ENCODE measurements at places on chromosomes 11 and 22. TPM values are rescaled to one million over a fixed set of nuclear protein-coding genes. Genes with fewer than 3 reads are reported as not detected.

GRCh38 chr11:77129842-77130756 is 2.1 kb downstream of the MYO7A start:
- H3K36me3 ChIP-seq, result no peaks in the 10 kb centered on the region
- DNase-seq, result no peak
- H3K4me3 ChIP-seq, result no peak overlapping the region
- peak overlapping the region; percentile 67 for H3K27ac ChIP-seq

DNA sequence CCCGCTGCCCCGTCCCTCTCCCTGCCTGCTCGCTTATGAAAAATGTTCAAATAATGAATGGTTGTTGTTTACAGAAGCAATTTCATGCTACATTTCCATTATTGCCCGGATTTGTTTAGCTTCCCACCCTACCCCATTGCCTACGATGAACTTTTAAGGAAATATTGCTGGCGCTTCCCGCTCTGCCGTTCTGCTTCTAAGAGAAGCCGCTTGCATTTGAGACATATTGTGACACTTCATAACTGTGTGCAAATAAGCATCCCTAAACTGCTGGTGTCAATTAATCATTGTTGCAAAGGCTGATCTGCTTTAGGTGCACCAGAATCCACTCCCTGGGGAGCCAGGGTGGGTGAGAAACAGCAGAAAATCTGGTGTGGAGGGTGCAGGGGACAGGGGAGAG is 52.3 kb upstream of the LMO1 start:
- H3K36me3 ChIP-seq, result no peaks in the 10 kb centered on the region
- H3K27ac ChIP-seq, result no peak overlapping the region
- no peak for DNase-seq
- H3K4me1 ChIP-seq, result no peaks in the 10 kb centered on the region
- H3K27me3 ChIP-seq, result no peaks in the 10 kb centered on the region
- no peak overlapping the region for H3K4me3 ChIP-seq

DNA sequence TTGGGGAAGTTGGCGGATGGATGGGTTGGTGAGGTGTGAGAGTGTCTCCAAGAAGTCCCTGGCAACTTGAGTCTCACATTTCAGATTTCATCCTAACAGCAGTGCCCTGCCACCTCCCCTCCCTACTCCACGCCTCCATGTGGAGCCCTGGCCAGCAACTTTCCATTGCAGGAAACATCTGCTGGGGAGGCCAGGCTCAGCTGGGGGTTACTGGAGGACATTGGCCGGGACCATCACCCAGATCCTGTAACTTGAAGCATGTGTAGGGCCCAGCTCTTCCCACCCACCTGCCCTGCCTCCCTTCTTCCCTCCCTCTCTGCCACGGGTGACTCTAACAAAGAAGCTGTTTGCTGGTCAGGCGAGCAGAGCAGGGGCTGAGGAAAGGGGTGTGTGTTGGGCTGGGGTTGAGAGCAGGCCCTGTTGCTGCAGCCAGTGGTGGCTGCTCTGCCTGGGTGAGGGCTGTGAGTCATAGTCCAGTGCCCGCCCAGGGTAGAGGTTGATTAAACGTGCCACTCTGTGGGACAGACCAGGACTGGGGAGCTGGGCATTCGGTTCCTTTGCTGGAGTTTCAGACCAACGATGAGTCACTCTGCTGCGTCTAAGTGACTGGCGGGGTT is 64.0 kb downstream of the SCN3B start:
- H3K36me3 ChIP-seq, result no peaks in the 10 kb centered on the region
- H3K4me3 ChIP-seq, result no peak overlapping the region
- DNase-seq, result peak; percentile 23
- no peaks in the 10 kb centered on the region for H3K27me3 ChIP-seq
- no peak overlapping the region for H3K27ac ChIP-seq
- H3K4me1 ChIP-seq, result peaks cover 12% of the 10 kb centered on the region

DNA sequence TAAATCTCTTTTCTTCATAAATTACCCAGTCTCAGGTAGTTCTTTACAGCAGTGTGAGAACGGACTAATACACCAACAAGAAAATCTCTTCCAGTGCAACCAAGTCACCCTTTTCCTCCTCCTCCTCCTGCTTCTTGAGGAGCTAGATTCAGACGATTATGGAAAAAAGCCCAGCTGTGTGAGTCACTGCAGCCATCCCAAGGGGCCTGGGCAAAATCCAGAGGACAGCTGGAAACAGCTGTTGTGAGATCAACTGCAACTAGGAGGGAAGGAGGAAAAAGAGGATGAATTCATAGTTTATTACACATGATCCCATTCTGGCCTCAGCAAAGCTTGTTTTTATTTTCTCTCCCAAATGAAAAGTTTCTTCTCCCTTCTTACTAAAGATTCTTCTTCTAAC is 32.9 kb downstream of the RBFOX2 start:
- peak; percentile 82 for DNase-seq
- peaks cover 8% of the 10 kb centered on the region for H3K4me1 ChIP-seq
- no peaks in the 10 kb centered on the region for H3K27me3 ChIP-seq
- no peaks in the 10 kb centered on the region for H3K36me3 ChIP-seq
- H3K27ac ChIP-seq, result peak overlapping the region; percentile 56

DNA sequence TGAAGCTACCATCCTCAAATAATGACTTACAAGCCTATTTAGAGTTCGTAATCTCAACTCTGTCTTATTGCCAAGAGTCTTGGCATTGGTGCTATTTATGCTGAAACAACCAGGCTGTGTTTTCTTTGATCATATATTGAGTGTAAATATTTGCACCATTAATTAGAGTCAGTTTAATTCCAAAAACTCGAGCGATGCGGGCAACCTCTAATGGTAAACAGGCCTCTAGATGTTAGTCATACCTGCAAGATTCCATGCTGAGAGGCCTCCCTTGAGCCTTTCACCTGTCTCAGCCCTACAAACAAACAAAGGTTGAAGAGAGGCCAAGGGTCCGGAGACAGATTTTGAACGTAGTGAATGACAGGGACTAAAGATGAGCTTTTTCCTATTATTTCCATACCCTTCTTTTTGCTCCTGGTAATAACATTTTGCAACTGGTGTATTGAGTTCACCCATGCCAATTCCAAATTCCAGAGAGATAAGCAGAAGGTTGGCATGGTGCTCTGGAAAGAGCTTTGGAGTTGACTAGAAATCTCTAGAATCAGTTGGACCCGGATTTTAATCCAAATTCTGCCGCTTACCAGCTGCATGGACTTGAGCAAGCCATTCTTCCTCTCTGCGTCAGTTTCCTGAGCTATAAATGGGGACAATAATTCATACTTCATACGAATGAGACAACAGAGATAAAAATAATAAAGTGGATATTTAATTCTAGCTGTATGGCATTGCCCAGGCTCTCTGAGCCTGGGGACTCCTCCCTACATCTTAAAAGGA is 99.1 kb upstream of the ANO1 start:
- no peaks in the 10 kb centered on the region for H3K27me3 ChIP-seq
- no peak overlapping the region for H3K4me3 ChIP-seq
- no peak for DNase-seq
- no peak overlapping the region for H3K27ac ChIP-seq
- no peaks in the 10 kb centered on the region for H3K4me1 ChIP-seq

GRCh38 chr11:46778416-46778815 is 59.4 kb downstream of the F2 start:
- no peak overlapping the region for H3K4me3 ChIP-seq
- DNase-seq, result no peak
- no peak overlapping the region for H3K27ac ChIP-seq
- no peaks in the 10 kb centered on the region for H3K36me3 ChIP-seq
- no peaks in the 10 kb centered on the region for H3K27me3 ChIP-seq

Gene CARNS1
- 0.74 TPM for total RNA-seq

Gene GGT5
- 15.0 TPM for total RNA-seq

Gene BTBD18
- 3.1 TPM for total RNA-seq

DNA sequence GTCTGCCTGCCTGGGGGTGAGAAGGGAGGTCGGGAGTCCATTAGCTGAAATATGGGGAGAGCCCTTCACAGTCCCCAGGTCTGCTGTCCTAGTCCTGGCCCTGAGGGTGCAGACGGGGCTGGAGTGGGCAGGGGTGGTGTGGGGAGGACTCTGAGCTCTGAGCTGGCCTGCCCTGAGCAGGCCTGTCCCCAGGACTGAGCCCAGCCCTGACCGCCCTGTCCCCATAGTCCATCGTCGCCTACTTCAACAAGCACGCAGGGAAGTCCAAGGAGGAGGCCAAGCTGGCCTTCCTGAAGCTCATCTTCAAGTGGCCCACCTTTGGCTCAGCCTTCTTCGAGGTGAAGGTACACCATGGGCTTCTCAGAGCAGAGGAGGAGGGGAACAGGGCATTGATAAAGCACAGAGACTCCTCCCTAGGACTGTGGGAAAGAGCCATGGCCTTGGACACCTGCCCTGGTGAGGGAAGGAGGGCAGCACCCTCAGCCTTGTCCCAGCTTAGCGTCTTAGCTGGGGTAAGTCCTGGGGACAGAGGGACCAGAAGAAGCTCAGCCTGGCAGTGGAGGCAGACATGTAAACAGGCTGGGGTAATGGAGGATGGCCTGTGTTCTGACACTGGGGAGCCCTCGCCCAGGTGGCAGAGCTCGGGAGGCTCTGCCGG is 83.7 kb downstream of the MYO7A start:
- no peaks in the 10 kb centered on the region for H3K4me1 ChIP-seq
- H3K36me3 ChIP-seq, result no peaks in the 10 kb centered on the region

Gene CD3G
- total RNA-seq, result 0.99 TPM

- no peaks in the 10 kb centered on the region for H3K4me1 ChIP-seq
- DNase-seq, result no peak
- no peaks in the 10 kb centered on the region for H3K36me3 ChIP-seq
- no peak overlapping the region for H3K4me3 ChIP-seq
- no peak overlapping the region for H3K27ac ChIP-seq
Observed at GRCh38 chr11:78532991-78533390, 41.7 kb downstream of the NARS2 start.

GRCh38 chr22:21606775-21607174 is 23.0 kb downstream of the YDJC start:
- H3K27ac ChIP-seq, result no peak overlapping the region
- no peak overlapping the region for H3K4me3 ChIP-seq
- no peaks in the 10 kb centered on the region for H3K27me3 ChIP-seq

Gene P4HA3
- 4.9 TPM for total RNA-seq

DNA sequence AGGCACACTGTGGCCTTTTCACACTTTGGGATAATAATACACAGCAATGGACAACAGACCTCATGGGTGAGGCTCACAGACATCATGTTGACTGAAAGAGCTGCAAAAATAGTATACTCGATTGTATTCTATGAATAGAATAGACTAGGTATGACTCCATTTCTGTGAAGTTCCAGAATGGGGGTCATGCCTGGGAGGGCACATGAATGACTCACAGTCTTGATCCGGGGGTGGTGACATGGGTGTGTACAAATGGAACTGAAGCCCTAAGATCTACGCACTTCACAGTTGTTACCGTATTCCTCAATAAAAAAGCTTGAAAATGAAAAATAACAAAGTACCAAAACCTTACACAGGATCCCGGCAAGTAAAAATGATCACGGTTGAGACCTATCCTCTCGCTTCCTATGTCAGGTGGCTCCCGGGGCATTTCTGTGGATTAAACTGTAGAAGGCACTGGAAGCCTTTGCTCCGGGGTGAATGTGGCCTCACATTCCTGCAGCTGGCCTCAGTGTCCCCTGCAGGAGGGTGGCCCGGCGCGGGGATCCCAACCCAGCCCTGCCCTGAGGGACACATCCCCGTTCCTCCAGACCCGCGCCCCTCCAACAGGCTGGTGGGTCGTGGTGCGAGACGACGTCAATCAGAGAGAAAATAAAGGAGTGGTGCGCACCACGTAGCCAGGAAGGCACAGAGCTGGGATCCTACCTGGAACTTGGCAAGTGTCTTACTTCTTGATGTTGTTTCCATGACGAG is 75.9 kb downstream of the NECTIN1 start:
- no peak overlapping the region for H3K27ac ChIP-seq
- DNase-seq, result no peak
- H3K4me1 ChIP-seq, result no peaks in the 10 kb centered on the region
- H3K36me3 ChIP-seq, result no peaks in the 10 kb centered on the region
- H3K27me3 ChIP-seq, result no peaks in the 10 kb centered on the region

GRCh38 chr22:50129121-50129736 is 39.4 kb downstream of the MOV10L1 start:
- no peak overlapping the region for H3K4me3 ChIP-seq
- no peaks in the 10 kb centered on the region for H3K4me1 ChIP-seq
- no peak overlapping the region for H3K27ac ChIP-seq

GRCh38 chr11:28347371-28347770 is 239.2 kb downstream of the METTL15 start:
- no peaks in the 10 kb centered on the region for H3K36me3 ChIP-seq
- no peaks in the 10 kb centered on the region for H3K27me3 ChIP-seq
- no peak overlapping the region for H3K27ac ChIP-seq
- no peak for DNase-seq
- no peaks in the 10 kb centered on the region for H3K4me1 ChIP-seq
- H3K4me3 ChIP-seq, result no peak overlapping the region

- H3K27me3 ChIP-seq, result no peaks in the 10 kb centered on the region
- no peaks in the 10 kb centered on the region for H3K36me3 ChIP-seq
- H3K4me1 ChIP-seq, result peaks cover 4% of the 10 kb centered on the region
- peak overlapping the region; percentile 83 for H3K27ac ChIP-seq
Observed at GRCh38 chr22:38657045-38657909, 839 bp downstream of the CBY1 start.

DNA sequence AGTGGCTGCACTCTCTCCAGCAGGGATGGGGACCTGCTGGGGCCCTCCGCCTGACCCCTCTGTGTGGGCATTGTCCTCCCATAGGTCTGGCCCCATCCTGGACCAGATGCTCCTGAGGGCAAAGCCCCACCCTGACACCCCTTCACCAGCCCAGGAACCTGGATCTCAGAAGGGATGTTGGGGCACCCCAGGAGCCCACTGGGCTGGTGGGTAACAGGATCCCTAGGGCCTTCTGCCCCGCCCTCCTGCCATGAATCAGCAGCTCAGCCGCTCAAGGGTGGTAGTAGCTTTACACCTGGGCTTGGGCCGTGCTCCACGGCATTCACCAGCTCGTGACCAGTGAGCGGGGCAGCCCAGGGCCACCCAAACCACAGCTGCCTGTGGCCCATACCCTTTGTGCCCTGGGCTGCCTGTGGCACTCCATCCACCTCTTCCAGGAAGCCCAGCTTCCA is 1.0 kb upstream of the MAPK12 start:
- no peaks in the 10 kb centered on the region for H3K36me3 ChIP-seq
- H3K27me3 ChIP-seq, result no peaks in the 10 kb centered on the region
- no peak overlapping the region for H3K27ac ChIP-seq
- peaks cover 14% of the 10 kb centered on the region for H3K4me1 ChIP-seq

Gene AQP11
- total RNA-seq, result 16.0 TPM

DNA sequence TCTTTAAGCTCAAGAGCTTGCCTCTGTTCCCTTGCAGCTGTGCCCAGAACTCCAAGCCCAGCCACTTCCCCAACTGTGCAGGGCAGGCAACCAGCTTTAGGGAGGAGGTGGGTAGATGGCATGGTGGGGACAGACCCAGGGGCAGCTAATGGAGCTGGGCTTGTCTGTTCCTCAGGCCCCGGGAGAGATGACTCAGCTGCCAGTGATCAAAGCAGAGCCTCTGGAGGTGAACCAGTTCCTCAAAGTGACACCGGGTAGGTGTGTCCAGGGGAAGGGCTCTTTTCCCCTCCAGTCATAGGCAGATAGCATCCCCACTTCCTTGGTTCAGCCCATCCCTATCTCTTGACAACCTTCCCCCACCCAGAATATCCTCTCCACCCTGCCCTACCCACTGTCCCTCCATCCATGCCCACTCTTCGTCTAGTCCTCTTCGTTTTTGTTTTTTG is 32.4 kb downstream of the CREB3L1 start:
- no peak for DNase-seq
- no peaks in the 10 kb centered on the region for H3K27me3 ChIP-seq
- H3K27ac ChIP-seq, result no peak overlapping the region
- no peaks in the 10 kb centered on the region for H3K4me1 ChIP-seq
- H3K4me3 ChIP-seq, result no peak overlapping the region
- H3K36me3 ChIP-seq, result no peaks in the 10 kb centered on the region

GRCh38 chr11:34728609-34729008 is 107.7 kb downstream of the EHF start:
- no peak overlapping the region for H3K4me3 ChIP-seq
- H3K4me1 ChIP-seq, result no peaks in the 10 kb centered on the region
- no peaks in the 10 kb centered on the region for H3K36me3 ChIP-seq
